Activated CD4-positive, alpha-beta T cell treated with anti-CD3 and anti-CD28 coated beads for 48 hours (primary cell): ENCODE measurements at places on chromosomes 11 and 22.
A peak's percentile ranks its signal among the peaks of the same experiment; 100 is the strongest.

DNA sequence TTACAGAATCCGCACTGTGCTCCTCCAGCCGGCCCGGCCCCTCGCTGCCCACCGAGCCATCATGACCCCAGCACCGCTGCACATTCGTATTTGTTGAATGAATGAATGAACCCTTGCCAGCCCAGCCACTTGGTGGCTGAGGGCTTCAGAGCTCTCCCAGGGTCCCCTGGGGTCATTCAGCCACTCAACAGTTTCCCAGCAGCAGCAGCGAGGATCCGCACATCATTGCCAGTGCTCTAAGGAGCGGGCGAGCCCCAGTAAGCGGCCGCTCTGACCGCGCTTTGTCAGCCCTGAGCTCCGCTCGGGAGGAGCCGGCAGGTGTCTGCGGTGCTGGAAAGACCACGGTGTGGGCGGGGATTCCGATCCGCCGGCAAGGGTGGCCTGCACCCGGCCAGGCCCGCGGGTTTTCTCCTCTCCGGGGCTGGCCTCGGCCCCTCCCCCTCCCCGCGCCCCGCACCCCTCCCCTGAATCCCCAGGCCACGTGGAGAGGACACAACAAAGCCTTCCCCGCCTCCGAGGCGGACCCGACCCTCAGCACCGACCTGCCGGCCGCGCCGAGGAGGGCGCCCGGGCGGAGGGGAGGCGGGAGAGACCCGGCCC is 563 bp downstream of the BID start:
- peak; percentile 72 for DNase-seq

DNA sequence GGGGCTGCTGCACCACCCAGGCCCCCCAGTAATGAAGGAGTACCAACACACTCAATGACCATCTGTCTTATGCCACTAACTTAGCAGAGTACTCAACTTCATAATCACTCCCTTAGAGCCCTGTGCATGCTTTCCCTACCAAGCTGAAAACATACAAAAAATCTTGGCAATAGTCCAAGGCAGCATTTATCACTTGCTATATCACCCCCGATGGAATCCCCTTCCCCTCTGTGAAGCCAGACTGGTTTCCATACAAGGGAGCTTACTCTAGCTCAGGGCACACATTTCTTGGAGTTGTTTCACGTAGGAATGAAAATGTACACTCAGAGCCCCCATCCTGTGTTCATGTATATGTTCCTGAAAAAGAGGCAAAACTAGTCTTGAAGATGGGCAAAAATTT is 301.3 kb upstream of the TENM4 start:
- DNase-seq = no peak

GRCh38 chr11:67416416-67417335 is 1.2 kb downstream of the CARNS1 start:
- DNase-seq = peak; percentile 65

GRCh38 chr11:20360650-20361049 is 2.9 kb upstream of the HTATIP2 start:
- DNase-seq = peak; percentile 35

- DNase-seq = no peak
Measured at GRCh38 chr22:47193606-47194329, 431.3 kb downstream of the TBC1D22A start.

- DNase-seq = peak; percentile 84
Measured at GRCh38 chr11:111531687-111532364, 8.7 kb upstream of the LAYN start.

DNA sequence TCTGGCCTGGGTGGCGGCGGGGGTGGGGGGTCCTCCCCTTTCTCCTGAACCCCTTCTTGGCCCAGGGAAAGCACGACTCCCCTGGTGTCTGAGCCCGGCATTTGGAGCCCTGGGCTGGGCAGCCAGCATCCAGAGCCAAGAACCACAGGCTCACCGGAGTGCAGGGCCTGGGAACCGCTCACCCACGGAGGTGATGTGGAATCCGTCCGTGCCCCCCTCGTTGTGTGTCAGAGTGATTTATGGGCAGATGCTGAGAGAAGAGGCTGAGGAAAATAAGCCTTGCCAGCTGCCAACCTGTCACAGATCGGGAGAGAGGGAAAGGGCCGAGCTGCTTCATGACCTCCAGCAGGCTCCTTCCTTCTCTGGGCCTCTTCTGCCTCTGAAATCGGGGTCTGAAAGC is 33.7 kb downstream of the WNT11 start:
- DNase-seq = no peak

- DNase-seq = no peak
Measured at GRCh38 chr11:46522682-46523281, 71.0 kb downstream of the AMBRA1 start.

- DNase-seq = no peak
Measured at GRCh38 chr11:5605849-5606248, 9.4 kb downstream of the TRIM6 start.

- DNase-seq = no peak
Measured at GRCh38 chr11:84452211-84452610, 1166.0 kb upstream of the CCDC90B start.

GRCh38 chr22:31707519-31707918 is 42.4 kb downstream of the PRR14L start:
- no peak for DNase-seq

GRCh38 chr11:24896118-24896835 is 399.4 kb downstream of the LUZP2 start:
- no peak for DNase-seq

GRCh38 chr11:60951904-60952741 is at the start of gene SLC15A3:
Gene SLC15A3 (minus strand): TSS chr11:60952176. CDS start chr11:60951551, 625 bp downstream.
- DNase-seq = peak; percentile 47

- no peak for DNase-seq
Measured at GRCh38 chr11:46898396-46899095, 19.8 kb downstream of the LRP4 start.

GRCh38 chr22:22692707-22693530 is 48.5 kb downstream of the GGTLC2 start:
- peak; percentile 78 for DNase-seq

DNA sequence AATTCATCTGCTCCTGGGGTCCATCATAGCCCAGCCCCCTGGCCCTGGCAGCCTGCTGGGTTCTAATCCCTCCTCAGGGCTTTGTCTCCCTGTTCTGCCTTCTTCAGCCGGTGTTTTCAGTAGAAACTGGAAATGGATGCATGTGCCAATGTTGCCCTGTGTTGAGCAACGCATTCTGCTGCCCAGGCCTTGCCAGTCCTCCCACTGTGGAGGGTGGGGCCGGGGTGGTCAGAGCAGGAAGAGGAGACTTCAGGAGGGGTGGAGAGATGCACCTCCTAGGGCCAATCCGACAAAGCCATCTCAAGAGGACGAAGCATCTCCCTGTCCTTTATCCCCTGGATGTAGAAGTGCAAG is 27.6 kb upstream of the ZBTB16 start:
- DNase-seq = no peak

DNA sequence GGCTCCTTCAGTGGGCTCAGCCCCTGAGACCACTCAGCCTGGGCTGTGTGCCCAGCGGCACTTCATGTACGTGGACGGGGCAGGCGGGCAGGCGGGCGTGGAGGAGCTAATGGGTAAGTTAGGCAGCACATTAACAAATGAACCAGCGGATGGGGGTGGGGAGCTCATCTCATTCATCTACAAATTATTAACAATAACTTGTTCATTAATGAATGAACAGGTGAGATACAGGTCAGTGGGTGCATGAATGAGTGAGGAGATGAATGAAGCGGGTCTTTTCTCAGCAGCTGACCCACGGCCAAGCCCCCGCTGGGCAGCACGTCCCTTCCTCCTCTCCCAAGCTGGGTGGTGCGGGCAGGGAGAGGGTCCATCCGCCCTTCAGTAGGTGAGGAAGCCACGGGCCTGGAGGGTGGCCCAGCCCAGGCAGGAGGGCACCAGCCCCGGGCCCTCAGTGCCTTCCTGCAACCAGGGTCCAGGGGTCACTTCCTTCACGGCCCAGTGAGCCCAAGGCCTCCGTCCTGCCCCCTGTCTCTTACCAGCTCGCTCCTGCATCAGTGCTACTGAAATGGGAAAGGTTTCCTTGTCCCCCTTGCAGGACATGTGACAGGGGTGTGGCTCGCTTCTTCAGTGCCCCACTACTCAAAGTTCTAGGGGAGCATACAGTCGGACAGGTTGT is 60.5 kb upstream of the KCNQ1OT1 start:
- DNase-seq = peak; percentile 0

DNA sequence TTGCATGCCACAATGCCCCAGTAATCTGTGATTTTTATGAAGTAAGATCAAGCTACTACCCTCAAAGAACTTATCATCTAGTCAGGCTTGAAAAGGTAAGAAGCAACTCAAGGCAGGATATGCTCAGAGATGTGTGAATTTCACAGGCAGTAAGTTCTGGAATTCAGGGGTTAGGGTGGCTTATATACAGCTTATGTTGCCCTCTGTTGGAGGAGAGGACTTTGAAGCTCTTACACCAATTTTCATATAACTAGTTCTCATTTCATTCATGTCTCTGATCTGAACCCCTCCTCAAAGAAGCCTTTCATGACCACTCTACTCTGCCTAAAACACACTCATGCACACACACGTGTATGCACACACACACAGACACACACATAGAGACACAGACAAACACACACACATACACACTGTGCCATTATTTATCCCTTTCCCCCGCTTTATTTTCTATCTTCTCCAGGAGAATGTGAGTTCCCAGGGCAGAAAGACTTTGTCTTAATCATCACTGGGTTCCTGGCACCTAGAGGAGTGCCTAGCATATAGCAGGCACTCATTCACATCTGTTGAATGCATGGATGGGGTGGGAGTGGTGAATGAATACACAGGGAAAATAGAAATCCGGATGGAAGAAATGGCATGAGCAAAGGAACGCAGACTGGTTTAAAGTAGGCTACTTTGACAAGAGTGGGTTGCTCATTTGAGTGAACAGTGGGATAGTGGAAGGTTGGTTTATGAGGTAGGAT is 220.7 kb upstream of the ZBED5 start:
- DNase-seq = no peak

DNA sequence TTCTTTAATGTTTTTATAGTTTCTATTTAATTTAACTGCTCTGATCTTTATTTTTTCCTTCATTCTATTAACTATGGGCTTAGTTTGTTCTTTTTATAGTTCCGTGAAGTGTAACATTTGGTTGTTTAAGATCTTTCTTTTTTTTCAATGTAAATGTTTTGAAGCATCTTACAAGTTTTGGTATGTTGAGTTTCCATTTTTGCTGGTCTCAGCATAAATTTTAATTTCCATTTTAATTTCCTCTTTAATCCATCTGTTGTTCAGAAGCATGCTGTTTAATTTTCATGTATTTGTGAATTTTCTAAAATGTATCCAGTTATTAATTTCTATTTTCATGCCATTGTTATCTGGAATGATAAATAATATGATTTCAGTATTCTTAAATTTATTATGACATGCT is 17.0 kb upstream of the GLYATL2 start:
- no peak for DNase-seq

- no peak for DNase-seq
Measured at GRCh38 chr22:49768077-49768910, 59.4 kb downstream of the BRD1 start.

GRCh38 chr11:811446-812245 is 1.9 kb downstream of the RPLP2 start:
- no peak for DNase-seq

- no peak for DNase-seq
Measured at GRCh38 chr11:12319461-12319951, 57.9 kb upstream of the PARVA start.

DNA sequence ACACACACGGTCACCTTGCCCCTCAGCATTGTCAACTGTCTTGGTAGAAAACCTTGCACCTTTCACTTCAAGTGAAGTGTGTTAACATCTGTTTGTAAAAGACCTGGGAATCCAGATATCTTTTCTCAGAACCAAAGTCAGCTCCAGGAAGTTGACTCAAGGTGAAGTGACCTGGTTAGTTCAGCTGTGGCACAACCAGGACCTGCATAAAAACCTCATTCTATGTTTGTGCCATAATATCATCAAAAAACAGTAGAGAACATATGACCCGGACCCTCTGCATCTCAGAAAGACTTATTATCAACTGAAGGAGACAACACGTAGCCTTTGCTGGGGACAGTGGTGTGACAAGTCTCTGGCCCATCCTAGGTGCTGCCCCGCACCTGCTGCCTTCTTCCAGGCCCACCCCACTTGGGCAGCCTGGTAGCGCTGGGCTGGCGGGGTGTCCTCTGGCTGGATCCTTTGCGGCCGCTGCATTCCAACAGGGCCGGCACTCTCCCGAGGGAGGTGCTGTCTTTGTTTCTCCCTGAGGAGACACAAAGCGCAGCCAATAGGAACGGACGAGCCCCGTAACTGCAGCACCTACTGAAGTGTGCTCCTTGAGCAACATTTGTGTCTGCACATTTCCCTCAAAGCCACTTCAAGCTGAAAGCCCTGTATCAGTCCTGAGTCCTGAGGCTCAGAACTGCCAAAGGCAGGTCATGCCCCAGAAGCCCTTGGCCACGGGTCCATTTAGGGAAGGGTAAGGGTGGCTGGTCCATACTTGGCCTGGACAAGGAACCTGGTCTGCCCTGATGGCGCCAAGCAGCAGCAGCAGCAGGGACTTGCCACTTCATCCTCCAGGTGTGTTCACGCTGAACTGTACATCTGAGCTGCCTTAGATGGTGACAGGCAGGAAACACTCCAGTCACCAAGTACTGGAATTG is 25.2 kb downstream of the LRRC74B start:
- no peak for DNase-seq

DNA sequence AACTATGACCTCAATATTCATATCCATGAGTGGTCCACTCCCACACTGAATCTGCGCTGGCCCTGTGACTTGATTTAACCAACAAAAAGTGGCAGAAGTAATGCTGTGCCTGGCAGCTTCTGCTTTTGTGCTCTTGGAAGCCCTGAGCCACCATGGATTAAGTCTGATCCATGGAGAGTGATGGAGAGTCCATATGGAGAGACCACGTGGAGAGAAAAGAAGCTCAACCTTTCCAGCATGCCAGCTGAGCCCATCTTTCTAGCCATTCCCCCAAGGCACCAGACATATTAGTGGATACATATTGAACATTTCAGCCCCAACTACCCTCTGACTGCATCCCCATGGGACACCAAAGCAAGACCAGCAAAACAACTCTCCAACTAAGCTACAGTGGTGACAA is 16.0 kb downstream of the LRRC55 start:
- DNase-seq = no peak

- DNase-seq = no peak
Measured at GRCh38 chr11:36065436-36065835, 121.6 kb downstream of the LDLRAD3 start.

- DNase-seq = no peak
Measured at GRCh38 chr22:22698263-22698750, 53.9 kb downstream of the GGTLC2 start.

- DNase-seq = no peak
Measured at GRCh38 chr11:116043857-116044256, 539.6 kb upstream of the CADM1 start.

DNA sequence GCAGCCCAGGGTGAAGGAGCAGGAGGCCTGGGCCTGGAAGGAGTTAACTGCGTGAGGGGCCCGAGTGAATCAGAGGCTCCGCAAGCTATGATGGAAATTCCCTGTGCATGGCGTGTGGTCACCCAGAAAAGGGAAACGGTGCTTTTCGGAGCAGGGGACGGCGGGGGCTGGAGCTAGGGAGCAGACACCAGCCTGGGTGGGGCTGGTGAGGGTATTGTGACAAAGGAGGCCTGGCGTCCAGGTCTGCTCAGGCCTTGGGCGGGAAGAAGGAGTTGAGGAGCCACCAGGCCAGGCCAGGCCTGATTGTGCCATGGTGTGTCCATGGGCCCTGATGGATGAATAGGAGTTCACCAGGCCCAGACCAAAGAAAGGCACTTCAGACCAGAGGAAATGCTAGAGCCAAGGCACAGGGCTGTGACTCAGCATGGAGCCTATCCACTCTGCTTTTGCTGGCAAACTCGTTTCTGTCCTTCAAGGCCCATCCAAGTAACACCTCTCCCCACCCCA is 12.8 kb upstream of the SPI1 start:
- no peak for DNase-seq

GRCh38 chr11:62461740-62462507 is 43.1 kb downstream of the SCGB1A1 start:
- no peak for DNase-seq

- no peak for DNase-seq
Measured at GRCh38 chr22:19535001-19535400, 10.8 kb upstream of the CLDN5 start.
